Mammary epithelial cell (primary cell): ENCODE measurements at places on chromosomes 5 and 9. TPM values are rescaled to one million over a fixed set of nuclear protein-coding genes. Genes with fewer than 3 reads are reported as not detected.

The NUTM2G gene
- total RNA-seq: not detected in 2 replicates

The SLC45A2 gene
- under 0.01 TPM for total RNA-seq

The PDLIM7 gene
- total RNA-seq: 166 and 259 TPM in 2 replicates

The TSLP gene
- 1.0 TPM for total RNA-seq

The CDH9 gene
- total RNA-seq: not detected in 2 replicates

The MBLAC2 gene
- total RNA-seq: 7.8 and 9.5 TPM in 2 replicates

The GABRA6 gene
- total RNA-seq: not detected

The STK32A gene
- 0.56 TPM in 1 of 2 replicates, not detected in the other for total RNA-seq
